Stimulated activated CD4-positive, alpha-beta T cell treated with anti-CD3 and anti-CD28 coated beads, Interleukin-1b, Interleukin-23, amount 100 ng/mL, for 4 hours (primary cell): ENCODE measurements at places on chromosomes 5 and 9.

DNA sequence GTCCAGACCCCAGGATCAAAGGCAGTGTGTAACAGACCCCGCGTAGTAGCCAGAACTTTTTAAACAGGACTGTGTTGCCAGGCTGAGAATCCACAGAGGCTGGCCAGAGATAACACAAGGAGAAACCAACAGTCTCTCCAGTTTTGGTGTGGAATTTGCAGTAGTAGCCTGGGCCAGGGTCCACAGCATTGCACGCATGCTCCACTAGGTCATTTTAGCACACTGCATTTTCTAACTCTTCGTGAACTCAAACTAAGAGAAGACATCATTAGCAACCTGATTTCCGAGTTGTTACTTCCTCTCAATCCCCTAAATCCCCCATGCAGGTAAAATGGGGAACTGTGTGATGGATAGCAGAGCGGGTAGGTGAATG is 119.6 kb downstream of the BOD1 start:
- DNase-seq: no peak

- DNase-seq: no peak
These were observed 12.4 kb upstream of the RANBP17 start for GRCh38 chr5:170849374-170849773.

GRCh38 chr5:107126341-107126740 is 544.4 kb downstream of the EFNA5 start:
- no peak for DNase-seq

DNA sequence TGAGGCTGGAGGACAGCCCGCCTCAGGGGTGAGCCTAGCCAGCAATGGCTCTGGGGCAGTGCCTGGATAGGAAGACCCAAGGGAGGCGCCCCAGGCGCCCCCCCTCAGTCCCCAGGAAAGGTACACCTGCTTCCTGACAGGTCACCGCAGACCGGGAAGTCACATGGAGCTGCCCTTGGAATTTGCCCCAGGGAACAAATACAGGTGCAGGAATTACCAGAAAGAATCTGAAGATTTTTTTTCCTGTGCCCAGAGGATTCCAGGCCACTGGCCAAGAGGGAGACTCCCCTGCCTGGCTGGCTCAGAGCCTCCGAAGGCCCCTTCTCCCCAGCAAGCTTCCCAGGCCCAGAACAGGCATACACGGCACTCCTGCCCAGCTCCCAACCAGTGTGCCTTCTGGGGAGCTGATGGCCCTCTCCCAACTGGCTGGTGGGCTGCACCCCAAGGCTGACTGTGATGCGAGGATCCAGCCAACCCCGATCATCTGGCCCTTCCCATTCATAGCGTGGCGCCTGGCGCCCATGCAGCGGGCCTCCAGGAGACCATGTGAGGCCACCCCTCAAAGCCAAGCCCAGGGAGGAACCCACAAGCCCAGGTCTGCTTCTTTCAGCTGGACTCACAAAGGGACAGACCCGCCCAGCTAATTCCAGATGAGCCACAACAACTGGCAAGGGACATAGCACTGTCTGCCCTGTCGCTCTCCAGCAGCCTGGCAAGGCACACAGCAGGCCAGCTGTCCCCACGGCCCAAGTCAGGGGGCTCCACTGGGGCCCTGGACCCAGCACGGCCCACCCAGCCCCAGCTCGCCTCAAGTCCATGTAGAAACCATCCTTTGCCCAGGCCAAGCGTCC is 2.3 kb downstream of the TPRN start:
- no peak for DNase-seq

GRCh38 chr5:59218424-59219045 is 635.7 kb downstream of the RAB3C start:
- no peak for DNase-seq

DNA sequence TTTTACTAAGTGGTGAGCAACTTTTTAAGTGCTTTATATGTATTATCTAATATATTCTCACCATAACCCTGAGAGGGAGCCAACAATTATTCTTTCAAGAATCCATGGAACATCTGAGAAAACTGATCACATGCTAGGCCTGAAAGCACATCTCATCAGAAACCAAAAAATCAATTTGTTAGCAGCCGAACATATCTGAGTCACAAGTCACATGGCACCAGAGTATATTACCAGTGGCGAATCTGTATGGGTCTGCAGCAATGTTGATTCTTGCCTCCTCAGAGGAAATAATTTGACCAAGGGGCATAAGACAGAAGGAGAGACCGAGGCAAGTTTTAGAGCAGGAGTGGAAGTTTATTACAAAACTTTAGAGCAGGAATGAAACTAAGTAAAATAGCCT is 25.3 kb upstream of the SIL1 start:
- DNase-seq: no peak

GRCh38 chr5:64318175-64318574 is 152.5 kb downstream of the RNF180 start:
- no peak for DNase-seq

GRCh38 chr9:26170190-26170589 is 491.9 kb upstream of the TUSC1 start:
- DNase-seq: no peak

DNA sequence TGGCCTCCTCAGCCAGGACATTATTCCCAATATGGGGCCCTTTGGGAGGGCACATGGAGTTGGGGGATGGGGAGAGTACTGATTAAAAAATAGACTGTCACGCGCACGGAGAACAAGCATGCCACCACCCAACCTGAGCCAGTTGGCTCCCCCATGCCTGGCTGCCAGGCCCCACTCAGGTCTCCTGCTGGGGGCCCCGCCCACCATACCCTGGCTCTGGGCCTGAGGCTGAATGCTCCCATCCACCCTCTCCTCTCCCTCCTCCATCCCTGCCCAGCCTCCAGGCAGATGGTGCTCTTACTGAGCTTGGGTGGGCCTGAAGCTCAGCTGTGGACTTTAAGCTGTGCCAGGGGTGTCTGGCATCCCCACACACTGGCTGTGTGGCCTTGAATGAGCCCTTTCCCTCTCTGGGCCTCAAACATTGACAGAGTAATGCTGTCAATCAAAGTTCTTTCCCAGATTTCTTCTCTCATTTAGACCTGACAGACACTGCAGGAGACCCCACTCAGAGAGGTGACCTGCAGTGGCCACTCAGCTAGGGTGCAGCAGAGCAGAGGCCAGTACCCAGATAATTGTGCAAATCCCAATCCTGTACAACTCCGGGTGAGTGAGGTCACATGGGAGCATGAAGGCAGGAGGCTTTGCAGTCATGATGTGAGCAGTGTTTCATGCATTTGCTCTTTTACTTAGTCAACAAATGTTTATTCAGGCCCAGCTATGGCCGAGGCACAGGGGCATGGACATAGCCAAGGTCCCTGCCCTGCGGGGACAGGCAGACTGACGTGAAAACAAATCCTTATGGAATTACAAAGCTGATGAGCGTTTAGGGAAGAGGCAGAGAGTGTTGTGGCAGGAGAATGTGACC is 9.8 kb upstream of the SYNPO start:
- DNase-seq: no peak
